ENCODE measurements at places on chromosomes 2 and 18.
A peak's percentile ranks its signal among the peaks of the same experiment; 100 is the strongest.

GRCh38 chr2:152247337-152247695, 71.8 kb upstream of the STAM2 start:
- no peak for DNase-seq

GRCh38 chr2:85590950-85591349, 4.6 kb upstream of the RNF181 start:
- DNase-seq: no peak

DNA sequence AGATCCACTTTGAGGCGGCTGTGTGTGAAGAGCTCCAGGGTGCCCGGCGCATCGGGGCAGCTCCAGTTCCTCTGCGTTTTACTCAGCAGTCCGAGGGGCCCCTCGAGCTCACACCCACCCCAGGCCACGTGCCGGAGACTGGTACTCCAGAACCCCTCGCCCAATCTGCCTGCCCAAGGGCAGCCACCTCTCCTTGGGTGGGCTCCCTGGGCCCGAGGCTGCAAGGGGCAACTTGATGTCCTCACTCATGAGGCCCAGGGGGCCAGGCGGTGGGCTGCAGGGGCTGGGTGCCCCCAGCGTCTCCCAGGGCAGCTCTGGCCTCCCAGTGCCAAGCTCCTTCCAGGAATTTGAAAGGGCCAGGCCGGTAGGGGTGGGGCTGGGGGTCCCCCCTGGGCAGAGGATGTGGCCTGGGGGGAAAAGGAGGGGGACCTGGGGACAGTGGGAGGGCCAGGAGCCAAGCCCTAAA, 16.7 kb downstream of the RAMP1 start:
- DNase-seq: no peak

DNA sequence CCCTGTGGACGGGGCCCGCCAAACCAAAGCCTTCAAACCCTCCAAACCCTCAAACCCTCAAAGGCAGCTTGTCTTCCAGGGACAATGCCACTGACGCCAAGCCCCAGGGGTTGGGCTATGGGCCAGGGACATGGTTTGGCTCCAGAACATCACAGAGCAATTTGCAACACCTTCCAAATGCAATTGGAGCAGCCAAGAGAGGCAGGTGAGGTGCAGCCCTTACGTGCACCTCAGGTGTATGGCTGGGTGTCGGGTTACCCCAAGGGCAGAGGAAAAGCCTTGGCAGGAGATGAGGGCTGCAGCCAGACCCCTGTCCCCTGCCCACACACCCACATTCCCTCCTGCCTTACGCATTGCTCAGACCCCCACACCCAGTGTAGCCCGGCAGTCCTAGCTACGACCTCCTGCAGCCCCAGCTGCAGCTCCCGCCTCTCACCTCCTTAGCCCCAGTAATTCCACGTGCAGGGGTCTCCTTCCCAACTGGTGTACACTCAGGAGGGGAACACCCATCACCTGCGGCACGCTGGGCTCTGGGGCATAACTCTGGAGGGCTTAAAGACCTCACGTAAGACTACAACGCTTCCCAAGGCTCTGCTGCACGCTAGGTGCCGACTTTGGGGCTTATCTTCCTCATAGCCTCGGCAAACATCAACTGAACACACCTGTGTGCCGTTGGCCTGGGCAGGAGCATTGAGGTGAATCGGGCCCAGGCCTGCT, 88.7 kb downstream of the TFCP2L1 start:
- DNase-seq: no peak

- DNase-seq: no peak
These were observed 999 bp downstream of the INSIG2 start for GRCh38 chr2:118089139-118089800.

GRCh38 chr2:55500025-55500424, 19.5 kb upstream of the CFAP36 start:
- DNase-seq: no peak

DNA sequence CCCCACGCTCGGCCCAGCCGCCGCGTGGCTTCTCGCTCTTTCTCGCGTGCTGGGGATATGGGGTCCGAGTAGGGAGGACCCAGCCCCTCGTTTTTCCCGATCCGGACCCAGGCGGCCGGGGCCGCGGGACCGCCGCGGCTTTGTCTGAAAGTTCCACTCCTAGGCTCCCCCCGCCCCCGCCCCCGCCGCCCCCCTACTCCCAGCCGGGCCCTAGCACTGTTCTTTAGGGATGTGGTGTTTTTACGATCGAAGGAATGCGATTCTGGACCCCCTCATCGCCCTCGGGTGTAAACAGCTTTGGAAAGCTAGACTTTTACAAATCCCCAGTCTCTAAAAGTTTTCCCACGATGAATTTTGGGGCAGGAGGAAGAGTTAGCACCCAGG, 819 bp downstream of the TGIF1 start:
- no peak for DNase-seq

- DNase-seq: no peak
These were observed 7.7 kb downstream of the MAPRE3 start for GRCh38 chr2:26978061-26978596.

DNA sequence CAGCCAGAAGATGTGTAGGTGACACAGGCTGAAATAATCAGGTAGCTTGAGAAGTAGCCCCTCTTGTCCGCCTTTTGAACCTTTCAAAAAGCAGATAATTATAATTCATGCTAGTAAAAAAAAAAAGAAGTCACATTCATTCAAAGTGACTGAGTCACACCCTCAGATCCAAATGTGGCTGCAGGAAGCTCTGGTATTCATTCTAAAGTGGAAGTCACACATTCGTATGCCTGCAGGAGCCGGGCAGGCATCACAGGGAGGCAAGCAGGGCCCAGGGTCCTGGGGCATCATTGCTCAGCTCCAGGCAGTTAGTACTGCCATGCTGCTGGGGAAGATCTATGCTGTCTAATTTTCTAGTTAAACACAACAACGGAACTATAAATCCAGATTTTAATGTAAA, 21.7 kb upstream of the RAB11FIP5 start:
- no peak for DNase-seq

- no peak for DNase-seq
These were observed 28.9 kb upstream of the C2orf15 start for GRCh38 chr2:99112617-99113016.

- DNase-seq: no peak
These were observed 400.5 kb upstream of the TCF4 start for GRCh38 chr18:55988537-55988936.

DNA sequence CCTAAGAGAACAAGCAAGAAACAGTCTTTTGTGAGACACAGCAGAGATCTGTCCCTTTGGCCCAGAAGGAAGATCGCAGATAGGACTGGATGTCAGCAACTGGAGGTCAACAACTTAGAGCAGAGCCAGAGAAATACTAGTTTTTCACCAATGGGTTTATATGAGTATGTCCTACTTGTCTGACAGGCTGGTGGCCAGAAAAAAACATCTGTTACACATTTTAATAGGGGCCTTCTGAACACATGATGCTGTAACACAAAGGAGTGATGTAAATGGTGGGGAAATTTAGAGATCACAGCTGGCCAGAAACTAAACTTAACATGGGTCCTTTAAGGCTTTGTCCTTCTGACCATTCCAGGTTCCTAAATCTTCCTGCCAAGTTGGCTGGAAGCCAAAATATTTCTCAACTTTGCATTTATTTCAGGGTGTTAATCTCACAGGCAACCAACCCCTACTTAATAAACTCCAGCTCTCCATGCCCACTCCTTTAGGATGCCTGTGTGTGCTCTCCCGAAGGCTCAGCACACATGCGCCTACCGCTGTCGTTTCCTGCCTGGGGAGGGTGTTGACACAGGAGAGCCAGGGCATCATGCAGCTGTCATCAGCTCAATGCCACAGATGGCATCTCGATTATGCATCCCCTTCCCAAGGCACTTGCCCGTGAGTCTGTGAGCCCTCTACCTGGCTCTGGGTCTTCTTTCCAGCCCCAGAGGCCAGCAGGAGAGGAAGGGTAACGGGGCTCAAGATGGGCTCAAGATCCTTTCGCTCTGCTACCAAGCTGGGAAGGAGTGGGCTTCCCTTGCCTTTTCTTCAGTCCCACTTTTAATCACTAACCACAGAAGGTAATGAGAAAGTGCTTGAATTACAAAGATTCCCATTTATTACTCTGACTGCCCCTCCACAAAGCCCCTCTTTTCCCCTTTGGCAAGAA, 252.5 kb downstream of the ETAA1 start:
- peak; percentile 66 for DNase-seq

DNA sequence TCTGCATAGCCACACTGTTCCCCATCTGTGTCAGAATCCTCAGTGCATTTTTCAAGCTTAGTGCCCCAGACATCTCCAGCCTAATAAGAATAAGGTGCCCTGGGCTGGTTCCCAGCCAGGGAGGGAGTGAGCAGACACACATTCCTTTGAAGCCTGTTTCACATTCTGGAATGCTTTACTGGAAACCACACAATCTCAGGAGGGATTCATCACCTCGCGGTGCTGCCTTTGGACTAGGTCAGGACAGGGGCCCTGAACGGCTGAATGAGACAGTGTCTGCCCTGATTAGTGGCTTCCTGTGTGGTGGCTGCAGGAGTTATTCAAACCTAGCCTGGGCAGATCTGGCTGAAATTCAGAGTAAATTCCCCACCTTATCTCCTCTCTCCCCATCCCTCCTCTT, 108.0 kb upstream of the LDAH start:
- no peak for DNase-seq

GRCh38 chr2:75074708-75075107, 116.3 kb downstream of the POLE4 start:
- DNase-seq: no peak

GRCh38 chr2:28697602-28698149, 54.0 kb upstream of the PPP1CB start:
- DNase-seq: no peak

DNA sequence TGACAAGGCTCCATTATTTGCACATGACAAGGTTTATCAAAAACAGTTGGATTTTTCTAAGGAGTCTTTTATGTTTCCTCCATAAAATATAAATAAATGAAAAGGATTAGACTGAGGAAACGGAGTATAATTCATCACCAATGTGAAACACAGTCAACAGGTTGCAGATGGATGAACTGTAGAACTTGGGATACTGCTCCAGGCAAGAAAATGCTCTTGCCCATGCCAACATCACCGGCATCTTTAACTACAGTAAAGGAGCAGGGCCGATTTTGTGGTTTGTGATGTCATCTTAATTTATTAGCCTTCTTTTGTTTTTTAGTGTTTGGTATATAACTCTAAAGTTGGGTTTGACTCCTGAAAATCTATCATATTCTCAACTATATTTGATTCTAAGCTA, 577.3 kb downstream of the EPHA4 start:
- no peak for DNase-seq

DNA sequence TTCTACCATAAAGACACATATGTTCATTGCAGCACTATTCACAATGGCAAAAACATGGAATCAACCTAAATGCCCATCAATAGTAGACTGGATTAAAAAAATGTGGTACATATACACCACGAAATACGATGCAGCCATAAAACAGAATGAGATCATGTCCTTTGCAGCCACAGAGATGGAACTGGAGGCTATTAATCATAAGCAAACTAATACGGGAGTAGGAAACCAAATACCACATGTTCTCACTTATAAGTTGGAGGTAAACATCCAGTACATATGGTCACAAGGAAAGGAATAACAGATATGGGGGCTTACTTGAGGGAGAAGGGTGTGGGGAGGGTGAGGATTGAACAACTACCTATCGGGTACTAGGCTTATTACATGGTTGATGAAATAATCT, 7.7 kb downstream of the HMSD start:
- DNase-seq: peak; percentile 9

GRCh38 chr2:240146627-240147278, 6.3 kb upstream of the OTOS start:
- no peak for DNase-seq

DNA sequence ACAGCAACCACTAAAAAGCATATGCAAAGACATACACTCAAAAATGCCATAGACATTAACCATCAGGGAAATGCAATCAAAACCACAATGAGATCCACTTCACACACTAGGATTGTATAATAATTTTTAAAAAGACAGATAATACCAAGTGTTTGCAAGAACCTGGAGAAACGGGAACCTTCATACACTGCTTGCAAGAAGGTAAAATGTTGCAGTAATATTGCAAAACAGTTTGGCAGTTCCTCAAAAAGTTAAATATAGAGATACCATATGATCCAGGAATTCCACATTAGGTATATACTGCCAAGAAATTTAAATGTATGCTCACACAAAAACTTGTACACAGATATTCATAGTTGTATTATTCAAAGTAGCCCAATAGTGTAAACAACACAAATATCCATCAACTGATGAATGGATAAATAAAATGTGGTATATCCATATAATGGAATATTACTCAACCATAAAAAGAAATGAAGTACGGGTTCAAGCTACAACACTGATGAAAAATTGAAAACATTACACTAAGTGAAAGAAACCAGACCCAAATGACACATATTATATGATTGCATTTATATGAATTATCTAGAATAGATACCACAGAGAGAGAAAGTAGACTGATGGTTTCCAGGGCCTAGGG, 14.7 kb upstream of the CHMP3 start:
- DNase-seq: no peak

DNA sequence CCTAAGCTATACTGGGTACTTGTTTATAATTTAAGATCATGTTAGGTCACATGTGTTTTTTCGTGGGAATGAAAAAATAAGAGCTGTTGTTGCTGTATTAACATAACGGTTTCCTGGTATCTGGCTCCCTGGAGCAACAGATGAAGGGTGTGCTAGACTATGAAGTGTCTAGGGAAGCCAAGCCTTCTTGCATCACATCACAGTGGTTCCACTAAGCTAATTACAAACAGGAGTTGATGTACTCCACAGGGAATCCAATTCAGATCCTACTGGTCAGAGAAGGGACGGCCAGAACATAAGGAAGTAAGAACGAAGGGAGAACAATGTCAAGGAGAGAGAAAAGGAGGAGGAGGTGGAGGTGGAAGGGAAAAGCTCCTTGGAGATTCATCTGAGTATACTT, 193.0 kb upstream of the CYP26B1 start:
- DNase-seq: peak; percentile 1

- DNase-seq: no peak
These were observed 3.3 kb downstream of the NCK2 start for GRCh38 chr2:105747991-105748390.

GRCh38 chr2:64649626-64650025, 4.1 kb downstream of the SERTAD2 start:
- DNase-seq: no peak

- DNase-seq: no peak
These were observed 45.4 kb upstream of the SCN1A start for GRCh38 chr2:166173263-166173662.

DNA sequence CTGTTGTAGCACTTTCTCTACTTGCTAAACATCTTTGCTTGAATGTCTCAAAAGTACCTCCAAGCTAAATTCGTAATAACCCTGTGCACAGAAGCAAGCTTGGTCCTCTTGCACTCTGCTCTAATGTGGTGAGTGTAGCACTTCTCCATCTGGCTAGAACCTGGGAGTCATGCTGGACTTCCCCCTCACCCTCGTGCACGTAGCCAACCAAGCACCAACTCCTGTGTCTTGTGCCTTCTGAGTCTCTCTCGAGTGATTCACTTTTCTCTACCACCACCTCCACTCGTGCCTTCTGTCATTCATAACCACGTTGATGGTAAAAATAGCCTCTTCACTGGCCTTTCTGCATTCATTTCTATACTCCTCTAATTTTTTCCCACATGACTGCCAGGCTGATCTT, 91.9 kb upstream of the KCNE4 start:
- no peak for DNase-seq
